Stimulated activated CD4-positive, alpha-beta T cell treated with anti-CD3 and anti-CD28 coated beads, TNF-alpha, amount 100 ng/mL, for 4 hours (primary cell): ENCODE measurements at places on chromosomes 1 and 21.
A peak's percentile ranks its signal among the peaks of the same experiment; 100 is the strongest.

GRCh38 chr1:43488165-43488564 is 34.4 kb upstream of the HYI start:
- DNase-seq = no peak

DNA sequence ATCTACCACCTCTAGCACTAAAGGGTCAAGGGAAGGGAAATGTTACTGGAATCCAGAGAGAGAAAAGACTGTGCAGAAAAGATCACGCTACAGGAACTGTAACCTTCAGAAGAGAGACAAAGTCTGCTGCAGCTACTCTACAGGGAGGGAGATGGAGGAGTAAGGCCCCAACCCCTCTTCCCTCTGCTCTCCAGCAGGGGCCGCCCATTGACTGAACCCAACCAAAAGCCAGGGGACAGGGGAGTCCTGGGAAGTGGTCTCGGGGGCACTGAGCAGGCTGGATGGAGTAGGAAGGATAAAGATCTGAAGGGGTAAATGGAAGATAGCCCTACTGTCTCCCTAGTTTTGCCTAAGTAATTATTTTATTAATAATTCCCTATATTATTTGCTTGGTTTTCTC is 72.8 kb upstream of the NR5A2 start:
- DNase-seq = no peak

DNA sequence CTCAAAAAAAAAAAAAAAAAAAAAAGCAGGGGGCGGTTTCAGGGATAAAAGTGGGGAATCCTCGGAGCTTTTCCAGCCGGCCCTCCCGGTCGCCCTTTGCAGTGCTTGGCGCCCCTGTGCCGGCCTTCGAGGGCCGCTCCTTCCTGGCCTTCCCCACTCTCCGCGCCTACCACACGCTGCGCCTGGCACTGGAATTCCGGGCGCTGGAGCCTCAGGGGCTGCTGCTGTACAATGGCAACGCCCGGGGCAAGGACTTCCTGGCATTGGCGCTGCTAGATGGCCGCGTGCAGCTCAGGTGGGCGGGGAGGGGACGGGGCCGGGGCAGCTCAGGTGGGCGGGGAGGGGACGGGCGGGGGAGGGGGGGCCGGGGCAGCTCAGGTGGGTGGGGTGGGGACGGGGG is 25.3 kb downstream of the RNF223 start:
- DNase-seq = no peak

DNA sequence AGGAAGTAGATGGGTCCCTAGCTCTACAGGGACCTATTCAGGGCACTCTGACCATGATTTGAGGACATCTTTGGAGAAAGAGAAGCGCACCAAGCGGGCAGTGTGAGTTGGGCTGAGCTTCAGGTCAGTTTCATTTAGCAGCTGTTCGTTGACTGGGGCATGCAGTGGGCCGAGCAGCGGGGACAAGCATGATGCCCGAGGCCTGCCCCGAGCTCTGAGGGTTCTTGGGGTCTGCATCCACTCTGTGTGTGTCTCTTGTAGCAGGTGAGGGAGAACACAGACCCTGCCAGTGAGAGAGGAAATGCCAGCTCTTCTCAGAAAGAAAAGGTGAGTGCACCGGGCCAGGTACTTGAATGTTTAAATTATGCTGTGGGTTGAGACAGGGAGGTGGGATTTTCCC is 5.4 kb downstream of the THAP3 start:
- DNase-seq = no peak

DNA sequence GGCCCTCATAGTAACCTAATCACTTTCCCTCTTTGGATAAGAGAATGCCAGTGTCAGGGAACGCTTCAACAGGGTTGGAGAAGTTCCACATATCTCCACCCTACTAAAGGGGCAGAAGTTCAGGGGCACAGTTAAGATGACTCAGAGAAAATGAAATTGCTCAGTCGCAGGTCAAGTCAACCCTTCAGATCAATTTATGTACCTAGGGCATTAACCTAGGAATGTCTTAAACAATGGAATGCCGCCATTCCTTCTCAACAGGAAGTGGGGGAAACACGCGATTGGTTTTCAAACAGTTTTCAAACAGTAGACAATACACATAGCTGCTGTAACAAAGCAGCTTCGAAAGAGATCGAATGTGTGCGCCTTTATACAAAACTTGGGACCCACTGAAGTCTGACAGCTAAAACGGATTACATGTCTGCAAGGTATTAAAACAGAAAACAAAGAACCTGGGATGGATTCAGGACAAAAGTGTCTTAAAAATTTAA is 897 bp downstream of the SLC25A24 start:
- no peak for DNase-seq

DNA sequence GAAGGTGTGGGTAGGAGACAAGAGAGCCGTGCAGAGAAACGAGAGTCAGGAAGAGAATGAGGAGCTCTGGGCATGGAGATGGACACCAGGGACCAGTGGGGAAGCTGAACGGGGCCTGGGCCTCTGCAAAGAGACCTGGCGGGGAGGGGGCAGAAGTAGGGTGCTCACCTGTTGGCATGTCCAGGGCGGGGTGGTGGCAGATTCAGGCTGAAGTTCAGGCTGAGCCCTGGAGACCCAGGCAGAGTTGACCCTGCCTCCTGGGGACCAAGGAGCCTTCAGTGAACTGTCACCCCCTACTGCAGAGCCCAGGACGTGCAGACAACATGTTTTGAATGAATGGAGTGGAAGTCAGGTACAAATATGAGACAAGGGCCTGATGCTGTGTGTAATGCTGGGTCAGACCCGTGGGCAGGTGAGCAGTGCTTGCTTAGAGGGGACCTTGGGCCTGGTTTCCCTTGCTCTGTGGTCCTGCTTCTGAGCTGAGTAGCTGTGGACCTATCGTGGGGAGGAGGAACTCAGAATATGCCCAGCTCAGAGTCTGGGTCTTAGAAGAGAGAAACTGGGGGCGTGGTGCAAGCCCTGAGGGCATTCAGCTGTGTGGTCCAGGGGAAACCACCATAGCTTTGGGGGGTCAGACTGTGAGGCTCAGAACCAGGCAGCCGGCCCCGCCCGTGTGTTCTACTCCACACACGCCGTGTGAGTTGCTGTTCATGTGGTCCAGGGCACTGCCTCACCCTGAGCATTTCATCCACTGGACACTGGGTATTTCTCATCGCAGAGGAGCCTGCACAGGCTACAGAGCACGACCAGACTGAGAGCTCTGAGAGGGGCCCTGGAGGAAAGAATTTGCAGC is 21.3 kb upstream of the UMODL1 start:
- DNase-seq = no peak

GRCh38 chr1:36122062-36123030 is 2.7 kb downstream of the COL8A2 start:
- no peak for DNase-seq

DNA sequence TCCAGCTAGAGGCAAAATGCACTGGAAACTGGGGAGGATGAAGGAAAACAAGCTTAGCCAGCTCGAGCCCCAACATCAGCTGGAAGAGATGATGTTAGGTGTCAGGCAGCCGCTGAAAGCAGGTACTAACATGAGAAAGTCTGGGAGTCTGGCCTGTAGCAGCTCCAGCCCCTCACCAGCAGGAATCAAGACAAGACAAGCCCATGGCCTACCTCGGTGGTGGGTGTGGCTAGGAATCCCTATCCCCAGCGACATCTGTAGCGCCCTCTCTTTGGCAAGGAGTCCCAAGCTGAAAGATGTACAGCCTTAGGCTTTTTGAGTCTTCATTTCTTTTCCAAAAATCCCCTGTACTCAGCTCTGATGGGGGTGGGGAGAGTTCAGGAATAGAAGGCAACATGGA is 2.6 kb downstream of the DLGAP3 start:
- no peak for DNase-seq

GRCh38 chr1:78892260-78892840 is 114.2 kb downstream of the ADGRL4 start:
- DNase-seq = no peak

DNA sequence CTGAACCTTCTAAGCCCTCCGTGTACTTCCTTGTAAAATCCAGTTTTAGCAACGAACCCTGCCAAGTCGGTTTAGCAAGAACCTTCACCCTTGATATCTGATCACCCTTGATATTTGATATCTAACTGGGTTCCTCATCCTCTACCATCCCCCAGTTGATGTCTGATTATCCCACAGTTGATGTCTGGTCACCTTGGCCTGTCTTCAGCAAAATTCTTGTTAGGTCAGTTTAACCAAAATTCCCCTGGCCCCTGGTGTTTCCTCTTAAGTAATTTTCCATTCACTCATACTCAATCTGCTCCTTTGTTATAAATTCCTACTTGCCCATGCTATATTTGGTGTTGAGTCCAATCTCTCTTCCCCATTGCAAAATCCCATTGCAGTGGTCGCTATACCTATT is 114.5 kb upstream of the ZNHIT6 start:
- no peak for DNase-seq

DNA sequence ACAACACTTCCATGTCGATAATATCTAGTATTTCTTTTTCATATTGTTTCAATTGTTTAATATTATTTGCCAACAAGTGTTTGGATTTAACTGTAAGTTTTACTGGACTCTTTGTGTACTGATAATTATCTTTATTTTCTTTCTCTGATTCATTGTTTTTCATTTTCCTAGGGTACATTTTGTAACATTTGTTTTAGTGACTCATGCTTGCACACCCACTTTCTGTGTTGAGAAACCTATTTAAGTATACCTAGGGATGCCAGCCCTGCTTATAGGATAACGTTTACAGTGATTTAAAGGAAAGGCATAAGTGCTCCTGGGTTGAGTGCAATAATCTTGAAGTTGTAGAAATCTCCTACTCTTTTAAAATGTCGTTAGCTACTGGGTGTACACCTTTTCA is 1386.0 kb upstream of the ADGRL4 start:
- no peak for DNase-seq

DNA sequence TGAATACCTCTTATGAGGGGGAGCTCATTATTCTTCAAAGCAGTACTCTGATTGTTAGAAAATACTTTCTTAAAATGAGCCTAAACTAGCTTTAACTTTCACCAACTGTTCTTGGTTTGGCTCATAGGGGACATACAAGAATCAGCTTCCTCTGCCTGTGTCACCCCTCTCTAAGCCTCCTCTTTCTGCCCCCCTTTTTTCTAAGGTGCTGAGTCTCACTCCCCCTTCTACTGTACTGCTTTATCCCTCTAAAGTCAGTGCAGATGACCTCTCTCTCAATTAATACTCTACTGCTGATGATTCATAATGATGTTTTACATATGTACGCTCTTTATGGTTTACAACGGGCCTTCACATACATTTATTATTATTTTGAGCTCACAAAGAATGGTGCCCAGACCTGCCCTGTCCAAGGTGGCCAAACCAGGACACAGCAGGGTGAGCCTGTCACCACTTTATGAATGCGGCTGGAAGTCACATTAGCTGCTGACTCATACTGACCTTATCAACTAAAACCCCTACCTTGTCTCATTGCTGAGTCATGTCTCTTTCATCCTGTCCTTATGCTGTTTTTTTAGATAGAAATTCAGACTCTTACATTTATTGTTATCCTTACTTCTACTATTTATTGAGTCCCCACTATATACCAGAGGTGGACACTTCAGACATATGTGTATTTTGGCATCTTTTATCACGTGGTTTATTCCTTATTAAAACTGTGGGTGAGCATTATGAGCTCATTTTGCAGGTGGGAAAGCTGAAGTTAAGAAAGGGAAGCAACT is 126.9 kb downstream of the RNF220 start:
- no peak for DNase-seq

- no peak for DNase-seq
These were observed 826 bp downstream of the LAPTM5 start for GRCh38 chr1:30756545-30757351.

GRCh38 chr21:32842146-32842545 is 70.6 kb upstream of the PAXBP1 start:
- no peak for DNase-seq

DNA sequence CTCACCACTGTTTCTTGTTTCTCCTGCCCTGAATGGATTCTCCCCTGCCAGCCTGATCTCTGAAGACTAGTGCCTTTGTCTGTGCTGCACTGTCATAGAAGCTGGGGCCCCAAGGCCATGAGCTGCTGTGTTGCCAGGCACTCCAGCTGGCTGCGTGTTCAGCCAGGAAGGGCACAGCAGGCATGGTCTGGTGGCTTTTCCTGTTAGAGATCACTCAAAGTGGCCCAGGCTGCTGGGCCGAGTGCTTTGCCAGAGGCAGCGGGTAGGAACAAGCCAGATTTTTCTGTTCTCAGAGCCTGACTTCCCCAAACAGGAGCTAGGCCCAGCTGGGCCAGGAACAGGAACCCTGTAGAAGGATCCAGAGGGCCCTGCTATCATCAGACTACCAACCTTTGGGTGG is 5.2 kb downstream of the ADPRS start:
- no peak for DNase-seq

GRCh38 chr1:52602856-52603600 is 857 bp downstream of the GPX7 start:
- no peak for DNase-seq

- DNase-seq = peak; percentile 23
These were observed 846 bp upstream of the PER3 start for GRCh38 chr1:7783178-7783711.

- DNase-seq = no peak
These were observed 25.5 kb downstream of the CAPN9 start for GRCh38 chr1:230772457-230773395.

GRCh38 chr1:56430141-56430839 is 149.1 kb downstream of the PLPP3 start:
- no peak for DNase-seq

DNA sequence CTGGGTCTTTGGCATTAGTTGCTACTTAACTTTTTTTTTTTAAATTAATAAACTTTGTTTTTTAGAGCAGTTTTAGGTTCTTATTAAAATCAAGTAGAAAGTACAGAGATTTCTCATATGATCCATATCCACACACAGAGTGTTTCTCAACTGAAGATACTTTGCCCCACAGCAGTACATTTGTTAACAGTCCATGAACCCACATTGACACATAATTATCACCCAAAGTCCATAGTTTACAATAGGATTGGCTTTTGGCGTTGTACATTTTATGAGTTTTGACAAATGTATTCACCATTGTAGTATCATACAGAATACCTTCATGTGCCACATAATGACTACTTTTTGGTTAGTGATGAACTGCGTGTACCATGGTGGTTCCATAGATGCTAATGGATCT is 106.8 kb downstream of the ADGRL2 start:
- no peak for DNase-seq

DNA sequence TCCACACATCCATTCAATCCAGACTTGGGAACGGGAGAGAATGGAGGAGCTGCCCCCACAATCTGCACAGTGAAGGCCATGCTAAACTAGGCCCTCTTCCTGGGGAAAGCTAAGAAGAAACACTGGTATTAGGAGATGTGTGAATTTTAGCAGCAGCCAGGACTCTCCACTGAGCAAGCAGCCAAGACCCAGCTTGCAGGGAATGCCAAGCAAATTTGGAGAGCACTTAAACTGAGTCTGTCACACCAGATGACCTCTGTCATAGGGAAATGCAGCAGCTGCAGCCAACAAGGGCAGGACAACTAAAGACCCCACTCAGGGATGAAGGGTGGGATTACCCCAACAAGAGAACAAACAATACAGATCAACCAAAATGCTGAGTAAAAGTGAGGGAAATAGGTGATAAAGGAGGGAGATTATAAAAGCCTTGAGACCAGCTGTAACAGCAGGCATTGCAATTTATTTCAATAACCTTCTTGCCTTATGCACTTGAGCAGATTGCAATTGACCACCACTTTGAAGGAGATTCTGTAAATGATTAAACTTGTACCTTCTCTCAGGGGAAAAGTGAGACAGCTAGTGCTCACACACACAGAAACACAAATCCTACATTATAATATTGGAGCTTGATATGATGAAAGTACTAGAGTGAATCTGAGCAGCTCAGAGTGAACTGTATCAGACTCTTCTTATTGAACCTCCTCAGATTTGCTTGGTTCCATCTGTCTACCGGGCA is 2.5 kb upstream of the CLCA1 start:
- no peak for DNase-seq

GRCh38 chr1:83734420-83734819 is 264.5 kb downstream of the TTLL7 start:
- no peak for DNase-seq

- DNase-seq = peak; percentile 36
These were observed at the start of gene PRDM2 for GRCh38 chr1:13699936-13700520. PRDM2 (plus strand) TSS chr1:13700188; CDS start chr1:13715606, 15,418 bp downstream.
